ENCODE measurements at places on chromosomes 1 and 21. TPM values are rescaled to one million over a fixed set of nuclear protein-coding genes. Genes with fewer than 3 reads are reported as not detected.
A peak's percentile ranks its signal among the peaks of the same experiment; 100 is the strongest.

GRCh38 chr1:211606332-211606913 lies 27.5 kb upstream of the SLC30A1 start:
- H3K27me3 ChIP-seq, result peaks cover 3% of the 10 kb centered on the region
- peak overlapping the region; percentile 42 for H3K4me3 ChIP-seq
- H3K36me3 ChIP-seq, result no peaks in the 10 kb centered on the region
- H3K27ac ChIP-seq, result peak overlapping the region; percentile 76

FAM163A gene
- not detected for total RNA-seq

DNA sequence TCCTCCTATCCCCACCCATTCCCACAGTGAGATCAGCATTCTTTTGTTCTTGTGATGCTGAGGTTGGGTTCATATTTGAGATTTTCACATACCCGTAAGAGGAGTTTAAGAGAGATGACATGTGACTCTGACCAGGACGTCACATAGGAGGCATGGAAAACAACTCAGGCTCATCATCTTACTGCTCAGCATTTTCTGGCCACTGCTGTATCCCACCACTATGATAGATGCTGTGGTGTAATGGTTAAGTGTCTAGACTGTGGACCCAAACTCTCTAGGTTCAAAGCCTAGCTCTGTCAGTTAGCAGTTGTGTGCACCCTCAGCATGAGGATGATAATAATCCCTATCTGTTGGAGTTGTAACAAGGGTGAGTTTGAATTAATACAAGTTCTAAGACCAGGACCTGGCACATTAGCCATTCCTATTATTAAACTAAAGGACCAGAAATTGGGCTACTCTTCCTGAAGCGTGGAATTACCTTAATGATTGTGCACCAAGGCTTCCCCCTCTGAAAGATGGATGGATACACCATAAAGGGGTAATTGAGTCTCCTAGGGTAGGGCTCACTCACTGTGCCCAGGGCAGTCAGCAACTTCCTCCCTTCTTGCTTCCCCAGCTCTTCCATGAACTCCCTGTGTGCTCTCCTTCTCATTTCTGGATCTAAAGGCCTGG lies 40.9 kb downstream of the LGR6 start:
- no peak for DNase-seq
- no peak overlapping the region for H3K27ac ChIP-seq
- H3K36me3 ChIP-seq, result no peaks in the 10 kb centered on the region
- no peak overlapping the region for H3K4me3 ChIP-seq
- H3K4me1 ChIP-seq, result no peaks in the 10 kb centered on the region

NUDC gene
- total RNA-seq, result 56.7 TPM

GRCh38 chr1:56202796-56203492 lies 376.4 kb downstream of the PLPP3 start:
- DNase-seq, result no peak
- no peak overlapping the region for H3K27ac ChIP-seq
- H3K4me3 ChIP-seq, result no peak overlapping the region
- H3K27me3 ChIP-seq, result no peaks in the 10 kb centered on the region
- H3K4me1 ChIP-seq, result no peaks in the 10 kb centered on the region

DNA sequence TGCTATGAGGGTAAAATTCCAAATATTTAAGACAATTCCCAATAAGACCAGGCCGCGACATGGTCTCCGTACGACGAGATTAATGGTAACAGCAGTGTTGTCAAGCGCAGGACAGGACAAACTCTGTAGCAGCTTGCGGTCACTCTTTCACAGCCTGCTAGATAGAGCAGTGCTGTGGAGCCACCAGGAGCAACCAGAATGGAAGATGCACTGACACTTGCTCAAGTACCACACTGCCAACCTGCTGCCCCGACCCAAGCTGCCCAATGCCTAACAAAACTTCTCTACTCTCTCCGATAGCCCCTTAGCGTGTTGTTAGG lies 636 bp downstream of the WARS2 start:
- H3K27ac ChIP-seq, result peak overlapping the region; percentile 99
- no peak for DNase-seq
- H3K36me3 ChIP-seq, result no peaks in the 10 kb centered on the region
- no peaks in the 10 kb centered on the region for H3K27me3 ChIP-seq
- peak overlapping the region; percentile 64 for H3K4me3 ChIP-seq

- no peaks in the 10 kb centered on the region for H3K4me1 ChIP-seq
- no peak overlapping the region for H3K27ac ChIP-seq
- H3K36me3 ChIP-seq, result no peaks in the 10 kb centered on the region
- no peak for DNase-seq
Measured at GRCh38 chr1:246210756-246211155, 296.3 kb downstream of the SMYD3 start.

RASAL2 gene
- 48.3 TPM for total RNA-seq

KMO gene
- total RNA-seq, result 23.0 TPM

GRCh38 chr1:1677718-1678580 lies 14.6 kb downstream of the SLC35E2B start:
- H3K4me3 ChIP-seq, result no peak overlapping the region
- peaks cover 3% of the 10 kb centered on the region for H3K36me3 ChIP-seq

DNA sequence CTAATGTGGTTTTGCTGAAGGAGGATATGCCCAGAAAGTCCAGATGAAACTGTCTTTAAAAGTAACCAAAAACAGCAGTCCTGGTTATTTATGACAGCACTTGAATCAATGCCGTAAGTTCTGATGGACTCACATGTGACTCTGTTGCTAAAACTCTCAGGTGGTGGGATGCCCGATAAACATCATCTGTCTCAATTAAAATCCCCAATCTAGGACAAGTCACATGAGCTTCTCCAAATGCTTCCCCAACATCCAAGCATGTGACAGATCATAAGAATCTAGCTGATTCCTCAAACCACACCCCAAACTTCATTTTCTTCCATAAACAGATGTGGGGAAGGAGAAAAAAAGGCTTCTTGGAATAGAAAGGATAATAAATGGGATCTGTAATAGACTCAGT lies 786 bp upstream of the CTSK start:
- H3K4me3 ChIP-seq, result no peak overlapping the region
- no peak overlapping the region for H3K27ac ChIP-seq
- no peaks in the 10 kb centered on the region for H3K27me3 ChIP-seq
- peaks cover 21% of the 10 kb centered on the region for H3K4me1 ChIP-seq
